Heart right ventricle (tissue), 16 donors: ENCODE measurements at places on chromosomes 2 and 18.
A peak's percentile ranks its signal among the peaks of the same experiment; 100 is the strongest.

DNA sequence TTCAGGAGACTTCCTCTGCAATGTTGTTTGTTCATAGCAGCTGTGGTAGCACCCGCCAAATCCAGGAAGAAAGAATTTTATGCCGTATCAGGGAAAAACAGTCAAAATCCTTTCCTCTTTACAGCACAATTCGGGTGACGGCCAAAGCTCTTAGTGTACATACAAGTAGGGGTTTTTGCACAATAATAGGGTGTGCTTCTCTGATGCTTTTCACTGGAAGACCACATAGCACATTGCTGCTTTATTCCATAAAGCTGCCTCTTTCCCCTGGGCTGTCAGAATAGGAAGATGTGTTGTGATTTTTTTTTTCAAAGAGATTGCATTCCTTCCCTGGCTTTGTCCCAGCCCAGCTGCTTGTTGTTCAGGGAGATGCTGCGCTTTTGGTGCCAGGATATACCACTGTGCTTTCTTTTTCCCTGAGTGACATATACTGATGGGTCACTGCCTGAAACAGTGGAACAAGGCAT, 27.2 kb upstream of the LANCL1 start:
- DNase-seq: no peak

GRCh38 chr2:241570961-241571581, 12.5 kb downstream of the BOK start:
- no peak for DNase-seq

- DNase-seq: no peak
Measured at GRCh38 chr2:224777559-224777930, 61.4 kb upstream of the CCDC195 start.

- DNase-seq: no peak
Measured at GRCh38 chr2:126686286-126686685, 30.3 kb downstream of the GYPC start.

- peak; percentile 17 for DNase-seq
Measured at GRCh38 chr18:51537487-51537886, 340.0 kb upstream of the MEX3C start.

GRCh38 chr2:231425291-231425810, 29.8 kb downstream of the B3GNT7 start:
- no peak for DNase-seq

GRCh38 chr2:46339676-46340459, 42.7 kb downstream of the EPAS1 start:
- DNase-seq: peak; percentile 63

DNA sequence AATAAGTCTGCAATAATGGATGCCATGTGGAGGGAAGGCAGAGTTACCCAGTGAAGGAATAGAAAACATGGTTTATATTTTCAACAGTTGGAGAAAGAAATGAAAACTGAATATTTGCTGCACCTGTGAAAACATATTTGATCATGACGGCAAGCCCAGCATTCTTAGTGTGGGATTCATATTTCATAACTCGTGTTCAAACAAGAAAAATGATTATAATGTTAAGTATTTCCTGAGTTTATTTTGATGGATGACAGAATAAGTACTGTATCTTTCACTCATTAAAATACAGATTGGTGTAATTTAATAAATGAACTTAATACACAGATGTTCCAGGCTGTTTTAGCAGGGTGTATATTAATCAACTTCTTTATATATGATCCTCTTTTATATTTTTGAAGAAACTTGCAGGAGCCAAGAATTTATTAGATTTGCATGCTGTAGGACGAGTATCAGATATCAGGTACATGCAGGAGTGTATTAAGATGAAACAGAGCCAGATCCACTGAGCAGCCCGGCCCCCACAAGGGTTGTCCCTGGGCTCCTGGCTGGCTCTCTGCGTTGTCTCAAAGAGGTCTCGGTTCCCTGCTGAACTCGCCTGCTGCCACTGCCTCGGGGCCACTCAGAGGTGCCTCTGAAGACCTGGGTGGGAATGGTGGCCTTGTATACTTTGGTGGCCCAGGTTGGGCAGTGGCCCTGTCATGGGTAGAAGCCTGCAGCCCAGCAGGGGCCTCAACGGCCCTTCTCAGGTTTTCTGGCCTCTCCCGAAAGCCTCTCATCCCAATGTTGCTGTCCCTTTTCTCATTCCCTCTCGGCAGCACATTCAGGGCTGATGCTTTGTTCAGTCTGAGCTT, 95.0 kb upstream of the LDAH start:
- no peak for DNase-seq

- DNase-seq: no peak
Measured at GRCh38 chr18:57004366-57005121, 142.3 kb upstream of the BOD1L2 start.
